ENCODE measurements at places on chromosomes 6 and 20.

- DNase-seq: peak; percentile 94
Observed at GRCh38 chr20:51660672-51661608, 107.2 kb downstream of the ATP9A start.

GRCh38 chr6:106785298-106785697 is 155.9 kb downstream of the QRSL1 start:
- DNase-seq: no peak

DNA sequence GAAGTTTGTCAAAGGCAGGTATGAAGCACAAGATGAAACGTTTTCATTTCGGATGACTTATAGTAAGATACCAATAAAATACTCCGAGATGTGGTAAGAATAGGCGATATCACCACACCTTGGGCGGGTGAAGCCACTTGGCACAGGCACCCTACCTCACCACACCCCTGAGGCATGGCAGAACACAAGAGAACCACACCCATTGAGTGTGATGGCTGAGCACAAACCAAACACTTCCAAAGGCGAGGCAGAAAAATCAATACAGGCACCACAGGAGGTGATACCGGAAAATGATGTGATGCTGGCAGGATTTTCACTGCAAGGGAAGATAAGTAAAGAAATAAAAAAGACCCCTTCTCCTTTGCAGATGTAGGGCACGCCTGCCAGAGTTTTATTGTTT is 332.9 kb upstream of the PRDM1 start:
- no peak for DNase-seq

DNA sequence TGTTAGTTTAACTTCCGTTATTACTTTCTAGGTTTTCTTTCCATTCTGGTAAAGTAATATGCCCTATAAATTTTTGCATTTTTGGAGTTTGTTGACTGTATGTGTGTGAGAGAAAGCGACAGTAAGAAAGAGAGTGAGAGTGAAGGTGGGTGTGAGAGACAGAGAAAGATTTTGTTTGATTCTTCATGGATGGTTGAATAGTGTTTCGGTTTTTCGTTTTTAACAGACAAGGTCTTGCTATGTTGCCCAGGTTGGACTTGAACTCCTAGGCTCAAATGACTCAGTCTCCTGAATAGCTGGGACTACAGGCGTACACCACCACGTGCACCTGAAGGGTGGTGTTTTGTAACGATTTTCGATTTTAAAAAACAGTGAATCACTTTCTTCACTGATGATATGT is 329.1 kb upstream of the RUNX2 start:
- DNase-seq: no peak

DNA sequence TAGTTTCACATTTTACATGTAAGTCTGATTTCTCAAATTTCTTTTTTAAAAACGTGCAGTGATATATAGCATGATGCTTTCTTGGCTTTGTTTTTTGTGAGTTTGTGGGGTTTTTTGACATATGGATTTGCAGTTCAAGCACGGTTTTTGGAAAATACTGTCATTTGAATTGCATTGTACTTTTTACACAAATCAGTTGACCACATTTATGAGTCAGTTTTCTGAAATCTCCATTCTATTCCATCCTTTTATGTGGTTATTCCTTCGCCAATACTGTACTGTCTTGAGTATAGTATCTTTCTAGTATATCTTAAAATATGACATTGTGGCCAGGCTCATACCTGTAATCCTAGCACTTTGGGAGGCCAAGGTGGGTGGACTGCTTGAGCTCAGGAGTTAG is 890.0 kb upstream of the CITED2 start:
- DNase-seq: peak; percentile 20

- DNase-seq: no peak
Observed at GRCh38 chr6:7542874-7543624, 1.6 kb downstream of the DSP start.

DNA sequence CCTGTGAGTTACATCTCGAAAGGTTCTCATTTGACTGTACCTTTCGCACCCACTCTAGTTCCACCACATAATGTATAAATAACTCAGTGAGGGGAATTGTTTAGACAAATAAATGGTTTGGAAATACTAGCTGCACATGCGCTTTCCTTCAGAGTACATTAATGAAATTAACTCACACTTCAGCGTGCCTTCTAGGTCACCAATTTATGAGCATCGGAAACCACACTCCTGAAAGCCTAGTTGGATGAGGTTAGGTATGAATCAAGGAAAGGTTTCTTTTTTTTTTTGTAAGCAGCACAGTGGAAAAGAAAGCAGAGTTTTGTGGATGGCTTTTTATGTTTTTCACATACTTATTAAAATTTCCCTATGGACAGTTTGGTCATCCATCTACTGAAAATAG is 247.8 kb upstream of the TCF21 start:
- no peak for DNase-seq

- DNase-seq: no peak
Observed at GRCh38 chr6:148222846-148223245, 119.8 kb upstream of the SASH1 start.

GRCh38 chr6:62298745-62299392 is 12.8 kb upstream of the KHDRBS2 start:
- DNase-seq: no peak

GRCh38 chr6:11246722-11247121 is 14.3 kb upstream of the NEDD9 start:
- DNase-seq: no peak

DNA sequence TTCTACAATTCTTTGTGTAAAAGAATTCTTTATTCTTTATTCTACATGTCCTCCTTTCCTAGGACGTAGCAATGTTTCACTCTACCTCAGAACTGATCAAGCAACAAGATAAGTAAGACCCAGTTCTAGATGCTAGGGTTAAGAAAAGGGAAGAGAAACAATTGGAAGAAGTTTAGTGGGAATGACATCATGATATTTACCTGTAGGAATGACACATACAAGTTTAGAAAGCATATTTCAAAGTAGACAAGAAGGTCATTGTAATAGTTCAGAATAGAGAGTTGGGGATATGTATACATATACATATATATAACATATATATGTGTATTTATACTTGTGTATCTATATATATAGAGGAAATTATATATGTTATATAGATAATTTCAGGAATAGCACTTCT is 43.4 kb upstream of the LRRC1 start:
- DNase-seq: no peak

DNA sequence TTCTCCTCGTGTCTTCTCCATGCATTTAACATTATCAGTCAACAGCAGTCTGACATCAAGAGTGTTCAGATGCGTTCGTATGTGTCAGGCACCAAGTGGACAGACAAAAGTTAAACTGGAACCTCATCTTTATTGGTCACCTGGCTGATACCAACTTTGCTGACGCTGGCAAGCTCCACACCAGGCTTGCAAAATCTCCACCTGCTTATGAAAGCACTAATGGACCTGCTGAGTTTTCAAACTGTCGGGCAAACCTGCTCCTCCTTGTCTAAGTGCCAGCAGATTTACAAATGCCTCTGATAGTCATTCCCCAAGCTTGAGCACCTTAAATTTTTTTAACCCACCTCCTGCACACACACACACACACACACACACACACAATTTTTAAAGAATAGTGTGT is 27.9 kb upstream of the DSP start:
- no peak for DNase-seq

- DNase-seq: no peak
Observed at GRCh38 chr6:148635070-148635743, 111.6 kb upstream of the UST start.

DNA sequence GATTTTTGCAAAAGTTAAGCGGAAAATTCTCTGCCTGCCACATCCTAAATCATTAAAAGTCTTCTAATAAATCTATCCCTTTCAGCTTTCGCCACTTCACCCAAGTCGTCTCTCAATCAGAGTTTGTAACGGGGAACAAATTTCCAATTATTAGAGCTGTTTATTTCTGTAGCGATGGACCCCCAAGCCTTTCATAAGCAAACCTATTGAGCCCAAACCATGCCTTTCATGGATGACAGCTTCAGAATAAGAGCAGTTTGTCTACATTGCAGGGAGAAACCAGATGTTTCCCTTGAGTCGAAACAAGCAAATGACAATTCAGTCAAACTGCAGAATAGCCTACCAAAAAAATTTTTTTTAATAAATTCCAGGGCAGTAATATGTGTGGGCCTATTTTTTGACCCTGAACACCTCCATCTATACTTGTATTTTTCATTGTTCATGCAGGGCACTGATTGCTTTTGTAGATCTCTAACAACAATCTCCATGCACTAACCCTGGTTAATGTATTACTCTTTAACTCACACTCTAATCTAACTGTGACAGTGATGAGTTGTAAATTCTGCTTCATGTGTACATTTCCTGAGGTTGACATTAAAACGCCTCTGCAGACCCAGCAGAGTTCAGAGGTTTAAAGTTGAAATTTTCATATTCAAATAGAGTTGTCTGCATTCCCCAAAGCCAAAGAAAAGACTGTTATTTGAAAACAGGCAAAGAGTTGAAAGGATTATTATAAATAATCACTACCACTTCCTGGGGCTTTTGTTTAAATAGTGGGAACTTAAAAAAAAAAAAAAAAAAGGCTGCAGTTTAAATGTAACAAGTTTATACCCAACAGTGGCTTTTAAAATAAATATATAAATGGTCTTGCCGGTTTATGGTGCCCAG is 64.5 kb downstream of the ATP9A start:
- DNase-seq: no peak

GRCh38 chr6:134992155-134992554 is 42.3 kb upstream of the ALDH8A1 start:
- no peak for DNase-seq

- peak; percentile 99 for DNase-seq
Observed at GRCh38 chr20:56439771-56440291, 27.8 kb downstream of the CASS4 start.

DNA sequence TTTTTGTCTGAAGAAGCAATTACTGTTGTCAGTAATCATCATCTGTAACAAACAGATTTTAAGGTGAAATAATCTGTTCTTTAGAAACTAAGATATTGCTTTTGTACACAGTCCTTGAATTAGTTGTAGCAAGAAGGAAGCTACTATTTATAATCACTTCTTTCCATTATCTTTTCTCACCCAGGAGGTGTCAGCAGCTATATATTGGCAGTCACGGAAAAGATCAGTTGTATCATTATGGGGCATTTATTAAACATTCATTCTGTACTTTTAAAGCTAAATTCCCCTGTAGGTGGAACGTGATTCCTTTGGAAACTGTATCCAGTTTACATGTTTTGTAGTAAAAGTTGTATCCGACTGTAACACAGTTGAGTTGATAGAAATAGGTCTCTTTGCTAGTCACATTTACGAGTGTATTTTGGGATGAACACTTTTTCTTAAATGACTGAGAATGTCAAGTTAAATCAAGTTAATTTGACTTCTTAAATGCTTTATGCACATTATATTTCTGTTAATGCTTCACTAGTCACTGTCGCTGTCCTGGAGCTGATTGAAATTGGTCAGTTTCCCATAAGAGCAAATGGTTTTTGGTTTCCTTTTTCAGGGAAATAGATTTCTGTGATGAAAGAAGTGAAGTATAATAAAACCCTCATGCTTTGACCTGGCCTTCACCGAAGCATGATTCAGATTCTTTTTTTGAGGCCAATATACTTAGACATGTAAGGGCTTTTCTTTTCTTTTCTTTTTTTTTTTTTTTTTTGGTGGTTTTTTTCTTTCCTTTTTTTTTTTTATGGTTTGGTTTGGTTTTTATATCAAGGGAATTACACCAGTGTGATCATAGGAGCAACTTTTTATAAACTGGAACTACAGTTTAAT is 5.1 kb downstream of the QKI start:
- DNase-seq: no peak

GRCh38 chr6:88008831-88009231 is 38.8 kb upstream of the SPACA1 start:
- DNase-seq: no peak

- no peak for DNase-seq
Observed at GRCh38 chr6:139763468-139764210, 389.2 kb upstream of the CITED2 start.

DNA sequence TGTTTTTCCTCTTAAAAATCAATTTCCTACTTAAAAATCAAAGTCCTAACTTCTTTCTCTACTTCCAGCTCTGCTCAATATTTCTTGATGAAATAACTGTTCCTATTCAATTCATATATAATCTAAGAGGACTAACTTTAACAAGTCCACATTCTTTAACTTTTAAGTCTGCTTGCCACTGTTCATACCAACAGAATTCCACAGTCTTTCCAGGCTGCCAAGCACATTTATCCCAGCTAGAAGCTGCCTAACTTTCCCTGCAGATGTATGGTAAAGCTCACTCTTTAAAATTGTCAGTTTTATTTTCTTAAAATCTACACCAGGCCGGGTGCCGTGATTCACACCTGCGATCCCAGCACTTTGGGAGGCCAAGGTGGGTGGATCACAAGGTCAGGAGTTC is 11.5 kb downstream of the CALHM6 start:
- no peak for DNase-seq

- no peak for DNase-seq
Observed at GRCh38 chr6:78505178-78505577, 362.2 kb upstream of the IRAK1BP1 start.

GRCh38 chr20:62132421-62132820 is 10.1 kb downstream of the LSM14B start:
- no peak for DNase-seq

GRCh38 chr20:58056921-58057686 is 171.3 kb downstream of the ANKRD60 start:
- no peak for DNase-seq

DNA sequence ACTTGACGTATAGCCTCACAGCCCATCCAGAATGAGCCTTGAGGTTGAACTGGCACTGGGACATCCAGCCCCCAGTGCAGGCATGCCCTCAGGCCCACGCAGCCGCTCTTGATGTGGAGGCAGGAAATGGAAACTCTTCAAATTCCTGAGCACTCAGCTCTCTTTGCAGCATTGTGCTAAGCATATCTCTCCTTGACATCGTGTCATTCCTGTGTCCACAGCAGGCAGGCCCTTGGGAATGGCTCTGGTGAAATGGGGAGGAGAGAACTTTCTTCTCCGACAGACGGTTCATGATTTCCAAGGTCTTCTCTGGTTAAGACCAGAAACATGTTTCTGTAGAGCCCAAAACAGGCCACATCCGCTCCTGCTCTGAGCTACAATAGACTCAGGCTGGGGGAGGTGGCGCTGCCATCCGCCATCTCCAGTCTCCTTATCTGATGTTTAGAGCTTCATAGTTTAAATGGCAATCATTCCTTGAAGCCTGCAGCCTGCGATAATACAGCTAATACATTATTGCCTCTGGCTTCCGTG is 248.8 kb downstream of the CDH4 start:
- DNase-seq: no peak

DNA sequence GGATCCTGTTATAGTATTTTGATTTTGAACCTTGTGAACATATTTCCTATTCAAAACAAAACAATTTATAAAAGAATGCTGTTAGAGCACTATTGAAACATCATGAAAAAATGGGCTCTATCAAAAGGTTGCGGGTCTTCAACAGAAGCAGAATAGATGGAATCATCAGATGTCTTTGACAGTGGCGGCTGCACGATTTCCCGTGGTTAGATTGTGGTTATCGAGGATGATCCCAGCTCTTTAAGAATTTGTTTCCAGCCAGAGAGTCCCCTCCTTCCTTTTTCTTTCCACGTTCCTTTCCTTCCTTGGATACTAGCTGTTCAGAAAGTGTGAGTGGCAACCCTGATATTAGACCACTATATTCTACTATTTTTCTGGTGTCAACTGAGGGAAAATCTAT is 163.4 kb downstream of the FARS2 start:
- no peak for DNase-seq

GRCh38 chr6:143974089-143974488 is 34.0 kb downstream of the PLAGL1 start:
- no peak for DNase-seq
